Fibroblast of villous mesenchyme (primary cell): ENCODE measurements at places on chromosomes 2 and 18. TPM values are rescaled to one million over a fixed set of nuclear protein-coding genes. Genes with fewer than 3 reads are reported as not detected.

RAB1A gene
- total RNA-seq, result 91.5 and 101 TPM in 2 replicates

TDRD15 gene
- total RNA-seq, result not detected in 2 replicates

OSR1 gene
- 2.2 and 4.5 TPM in 2 replicates for total RNA-seq

CD8A gene
- not detected in 2 replicates for total RNA-seq

DLGAP1 gene
- total RNA-seq, result under 0.01 and 0.86 TPM in 2 replicates

SETBP1 gene
- total RNA-seq, result 2.6 and 2.9 TPM in 2 replicates

TMEM178A gene
- 0.43 and 1.3 TPM in 2 replicates for total RNA-seq

HK2 gene
- total RNA-seq, result 15.1 and 31.2 TPM in 2 replicates

COLEC11 gene
- total RNA-seq, result 0.43 and 1.6 TPM in 2 replicates

RASGRP3 gene
- 4.2 and 12.1 TPM in 2 replicates for total RNA-seq

VWA3B gene
- total RNA-seq, result not detected in 2 replicates

CIB4 gene
- total RNA-seq, result not detected in 2 replicates

CERKL gene
- under 0.01 TPM in 2 replicates for total RNA-seq

COL4A4 gene
- total RNA-seq, result under 0.01 and 0.43 TPM in 2 replicates

RGPD3 gene
- 0.32 and 0.43 TPM in 2 replicates for total RNA-seq

GEN1 gene
- total RNA-seq, result 12.6 and 18.6 TPM in 2 replicates

OBSL1 gene
- total RNA-seq, result 67.0 and 86.8 TPM in 2 replicates
